ENCODE measurements at places on chromosomes 2 and 18.

DNA sequence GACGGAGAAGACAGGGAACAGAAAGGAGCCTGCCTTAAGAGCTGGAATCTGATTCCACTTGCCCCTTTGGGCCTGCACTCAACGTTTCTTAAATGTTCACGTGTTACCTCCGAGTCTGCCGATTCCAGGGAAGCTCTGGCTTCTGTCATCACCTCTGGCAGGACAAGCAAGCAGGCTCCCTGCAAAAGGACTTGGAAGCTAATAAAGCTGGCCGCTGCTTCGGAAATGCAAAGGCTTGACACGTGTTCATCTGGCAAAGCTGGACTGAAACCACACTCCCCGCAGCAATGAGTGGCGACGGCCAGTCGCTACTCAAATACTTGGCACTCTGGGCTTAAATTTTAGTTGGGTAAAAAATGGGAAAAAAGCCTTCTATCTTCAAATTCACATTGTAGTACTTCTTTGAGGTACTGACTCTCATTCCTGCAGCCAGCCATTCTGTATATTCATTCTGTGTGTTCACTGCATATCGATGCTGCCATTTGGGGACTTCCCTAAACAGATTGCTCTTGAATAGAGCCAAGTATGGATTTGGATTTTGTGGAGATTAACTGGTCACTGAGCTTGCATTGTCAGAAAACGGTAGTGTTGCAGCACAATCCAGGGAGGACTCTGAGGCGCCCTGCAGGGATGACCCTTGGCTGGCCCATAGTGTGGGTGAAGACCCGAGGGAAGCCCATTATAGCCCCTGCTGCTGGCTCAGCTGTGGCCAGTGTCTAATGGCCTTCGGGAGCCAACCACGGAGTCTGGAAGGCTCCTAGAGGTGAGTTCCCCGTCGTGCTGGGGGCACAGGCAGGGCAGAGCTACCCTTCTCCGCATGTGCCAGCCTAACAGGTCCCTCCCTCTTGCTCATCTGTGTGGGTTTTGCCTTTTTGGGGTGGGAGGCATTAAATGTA lies 231.5 kb downstream of the PRKCE start:
- no peak for DNase-seq

- DNase-seq: no peak
These were observed 66.7 kb downstream of the NDUFA10 start for GRCh38 chr2:239958473-239958765.

- no peak for DNase-seq
These were observed 209.2 kb upstream of the APCDD1 start for GRCh38 chr18:10245031-10245845.

DNA sequence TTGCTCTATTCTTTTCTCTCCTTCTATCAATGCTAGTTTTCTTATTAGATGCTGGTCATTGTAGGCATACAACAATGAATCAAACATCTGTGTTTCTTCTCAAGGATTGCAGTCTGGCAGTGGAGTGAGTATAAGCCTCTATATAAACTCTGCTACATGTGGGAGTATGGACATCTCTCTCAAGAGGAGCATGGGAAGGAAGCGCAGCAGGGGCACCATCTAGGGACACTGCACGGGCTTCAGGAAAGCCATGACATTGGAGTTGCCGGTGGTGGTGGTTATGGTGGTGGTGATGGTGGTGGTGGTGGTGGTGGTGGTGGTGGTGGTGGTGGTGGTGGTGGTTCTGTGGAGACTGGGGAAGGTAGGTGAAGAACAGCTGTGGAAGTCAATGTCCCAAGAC lies 462.6 kb downstream of the RNF144A start:
- DNase-seq: no peak

Measured in stimulated activated CD8-positive, alpha-beta memory T cell treated with anti-CD3 and anti-CD28 coated beads, Interleukin-7, amount 100 ng/mL, for 24 hours (primary cell).